ENCODE measurements at places on chromosomes 5 and 9.

- H3K27ac ChIP-seq = no peak overlapping the region
- no peak overlapping the region for H3K4me3 ChIP-seq
- peaks cover 7% of the 10 kb centered on the region for H3K4me1 ChIP-seq
- H3K36me3 ChIP-seq = peaks cover 40% of the 10 kb centered on the region
- H3K27me3 ChIP-seq = no peaks in the 10 kb centered on the region
- no peak for DNase-seq
Measured at GRCh38 chr9:132644251-132644650, 25.5 kb downstream of the DDX31 start.

DNA sequence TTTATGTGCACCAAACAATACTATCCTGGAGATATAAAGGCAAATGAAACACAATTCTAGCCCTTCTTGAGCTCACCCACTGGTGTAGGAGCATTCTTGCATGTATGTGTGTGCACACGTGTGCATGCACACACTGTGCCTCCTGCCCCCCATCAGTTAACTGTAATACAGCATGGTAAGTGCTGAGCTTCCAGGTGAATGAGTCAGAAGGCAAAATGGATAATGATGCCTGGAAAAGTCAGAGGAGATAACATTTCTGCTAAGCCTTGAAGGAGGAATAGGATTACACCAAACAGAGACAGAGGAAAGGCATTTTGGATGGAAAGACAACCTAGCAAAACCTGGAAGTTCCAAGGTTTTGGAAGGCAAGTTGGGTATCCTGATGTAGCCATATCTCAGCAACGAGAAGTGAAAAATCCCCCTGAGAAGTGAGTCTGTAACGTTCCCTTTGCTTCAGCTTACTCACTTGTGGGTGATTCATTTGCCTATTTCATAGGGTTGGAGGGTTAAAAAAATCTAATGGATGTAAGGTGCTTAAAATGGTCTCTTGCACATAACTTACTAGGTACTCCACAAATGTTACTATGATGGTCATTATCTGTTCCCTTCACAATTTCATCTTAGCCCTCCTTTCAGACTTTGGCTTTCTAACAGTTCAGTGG is 101.4 kb upstream of the STC2 start:
- H3K27me3 ChIP-seq = no peaks in the 10 kb centered on the region
- H3K27ac ChIP-seq = no peak overlapping the region
- H3K4me3 ChIP-seq = no peak overlapping the region
- no peak for DNase-seq

DNA sequence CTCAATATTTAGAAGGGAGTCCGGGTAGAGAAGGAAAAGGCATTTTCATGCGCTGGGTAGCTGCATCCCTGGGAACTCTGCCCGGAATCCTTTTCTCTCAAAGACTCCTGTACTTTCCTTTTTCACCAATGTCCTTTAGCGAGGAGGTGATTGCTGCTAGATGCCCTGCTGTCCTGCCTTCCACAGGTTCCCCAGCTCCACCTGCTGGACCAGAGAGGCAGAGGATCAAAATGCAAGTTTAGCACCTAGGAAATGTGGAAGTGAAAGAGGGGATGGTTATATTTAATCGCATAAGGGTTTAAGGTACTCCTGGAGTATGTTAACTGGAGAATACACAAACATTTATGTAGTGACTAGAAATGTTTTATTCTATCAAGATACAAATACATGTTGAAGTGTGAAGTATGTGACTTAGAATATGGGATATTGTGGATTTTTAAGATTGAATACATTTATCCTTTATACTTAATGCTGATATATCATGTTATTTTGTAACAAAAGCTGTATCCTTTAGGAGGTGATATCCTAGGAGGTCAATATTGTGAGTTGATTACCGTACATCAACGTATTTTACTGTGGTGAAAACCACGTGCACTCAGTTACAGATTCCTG is 145.7 kb downstream of the ARHGAP26 start:
- no peaks in the 10 kb centered on the region for H3K27me3 ChIP-seq
- H3K4me3 ChIP-seq = no peak overlapping the region
- no peak overlapping the region for H3K27ac ChIP-seq
- no peaks in the 10 kb centered on the region for H3K4me1 ChIP-seq
- no peak for DNase-seq
- peaks cover 3% of the 10 kb centered on the region for H3K36me3 ChIP-seq

DNA sequence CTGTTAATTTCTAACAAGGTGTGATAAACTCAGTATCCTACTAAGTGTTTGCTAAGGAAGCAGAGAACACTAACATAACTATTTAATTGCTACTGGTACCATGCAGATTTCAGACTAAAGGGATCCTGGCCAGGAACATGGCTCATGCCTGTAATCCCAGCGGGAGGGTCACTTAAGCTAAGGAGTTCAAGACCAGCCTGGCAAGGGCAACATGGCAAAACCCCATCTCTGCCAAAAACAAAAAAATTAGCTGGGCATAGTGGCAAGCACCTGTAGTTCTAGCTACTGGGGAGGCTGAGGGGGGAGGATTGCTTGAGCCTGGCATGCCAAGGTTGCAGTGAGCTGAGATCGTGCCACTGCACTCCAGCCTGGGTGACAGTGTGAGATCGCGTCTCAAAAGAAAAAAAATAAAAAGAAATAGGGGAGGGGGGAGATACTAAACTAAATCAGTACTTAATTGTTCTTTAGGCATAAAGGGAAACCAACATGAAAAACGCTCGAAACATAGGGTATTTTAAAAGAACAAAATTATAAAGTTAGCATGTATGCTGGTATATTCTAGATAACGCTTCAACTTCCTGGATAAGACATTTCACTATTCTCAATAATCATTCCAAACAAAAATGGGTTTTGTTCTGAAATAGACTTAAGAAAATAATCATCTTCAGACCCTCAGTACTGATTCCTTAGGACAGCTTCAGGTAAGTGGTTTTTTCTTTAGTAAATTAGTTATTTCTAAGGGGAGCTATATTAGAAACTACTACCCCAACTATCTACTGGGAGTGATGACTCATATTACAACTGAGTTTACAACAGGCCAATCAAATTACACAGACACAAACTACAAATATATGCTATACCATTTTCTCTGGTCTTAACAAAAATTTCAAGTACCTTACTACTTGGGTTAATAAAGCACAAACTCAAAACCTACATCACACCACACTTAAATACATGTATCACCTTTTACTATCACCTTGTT is 3.5 kb downstream of the PANK3 start:
- no peaks in the 10 kb centered on the region for H3K27me3 ChIP-seq
- peaks cover 31% of the 10 kb centered on the region for H3K4me1 ChIP-seq
